Stimulated activated CD4-positive, alpha-beta T cell treated with anti-CD3 and anti-CD28 coated beads, Interleukin-1b, Interleukin-23, amount 100 ng/mL, for 1 hour (primary cell): ENCODE measurements at places on chromosomes 13 and 19.

DNA sequence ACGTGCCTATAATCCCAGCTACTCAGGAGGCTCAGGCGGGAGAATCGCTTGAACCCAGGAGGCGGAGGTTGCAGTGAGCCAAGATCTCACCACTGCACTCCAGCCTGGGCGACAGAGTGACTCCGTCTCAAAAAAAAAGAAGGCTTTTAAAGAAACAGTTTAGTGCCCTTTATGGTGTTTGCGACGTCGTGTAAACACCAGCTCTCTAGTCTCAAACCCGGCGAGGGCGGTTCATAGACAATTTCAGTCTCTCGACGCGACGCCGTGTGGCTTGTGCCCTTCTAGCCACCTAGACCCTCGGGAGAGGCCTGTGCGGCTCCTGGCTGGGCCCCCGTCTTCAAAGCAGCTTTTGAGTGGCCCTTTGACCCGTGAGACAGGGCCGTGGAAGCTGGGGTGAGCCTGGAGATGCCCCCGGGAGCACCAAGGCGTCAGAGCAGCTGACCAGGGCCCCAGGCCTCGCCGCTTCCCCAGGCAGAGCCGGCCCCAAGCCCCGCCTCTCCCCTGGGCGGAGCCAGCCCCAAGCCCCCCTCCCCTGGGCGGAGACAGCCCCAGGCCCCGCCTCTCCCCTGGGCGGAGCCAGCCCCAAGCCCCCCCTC lies 5.0 kb upstream of the MADCAM1 start:
- no peak for DNase-seq

DNA sequence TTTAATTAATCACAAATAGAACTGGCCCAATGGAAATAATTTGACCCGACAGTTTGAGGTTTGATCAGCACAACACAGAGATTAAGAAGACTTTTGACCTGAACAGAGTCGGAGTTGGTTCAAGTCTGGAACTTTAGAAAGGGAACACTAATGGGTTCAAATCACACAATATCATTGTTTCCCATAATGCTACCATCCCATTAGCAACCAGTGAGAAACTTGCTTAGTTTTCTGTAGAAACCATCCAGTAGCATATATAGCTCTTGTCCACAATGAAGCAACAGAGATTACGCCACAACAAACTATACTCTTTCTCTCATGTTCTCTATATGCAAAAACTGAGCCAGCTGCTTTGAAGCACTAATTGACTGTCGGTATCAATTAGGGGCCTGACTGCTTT lies 376.9 kb upstream of the SPRY2 start:
- no peak for DNase-seq

DNA sequence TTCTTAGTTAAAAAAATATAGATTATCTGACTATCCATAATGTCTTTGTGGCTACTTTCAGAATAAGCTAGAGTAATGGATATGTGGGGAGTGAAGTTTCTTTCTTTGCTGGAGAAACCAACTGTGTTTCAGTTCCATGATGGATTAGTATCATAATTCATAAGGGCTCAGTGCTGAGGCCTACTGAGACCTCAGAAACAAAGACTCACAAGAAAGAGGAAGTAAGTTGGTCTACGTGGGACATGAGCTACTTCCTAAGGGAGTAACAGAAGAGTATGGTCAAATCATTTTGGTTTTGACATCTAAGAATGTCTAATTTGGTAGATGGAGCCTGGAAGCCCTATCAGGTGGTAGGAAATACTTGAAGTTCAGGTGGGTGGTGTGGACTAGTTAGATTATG lies 99.0 kb upstream of the HTR2A start:
- DNase-seq: no peak

GRCh38 chr13:39870197-39870747 lies 214.8 kb downstream of the COG6 start:
- no peak for DNase-seq

GRCh38 chr19:45087531-45087930 lies 5.4 kb upstream of the PPP1R37 start:
- no peak for DNase-seq

GRCh38 chr19:18469069-18469846 lies 31.3 kb upstream of the ISYNA1 start:
- peak; percentile 53 for DNase-seq

GRCh38 chr13:58882516-58882915 lies 1251.0 kb downstream of the PCDH17 start:
- DNase-seq: no peak

DNA sequence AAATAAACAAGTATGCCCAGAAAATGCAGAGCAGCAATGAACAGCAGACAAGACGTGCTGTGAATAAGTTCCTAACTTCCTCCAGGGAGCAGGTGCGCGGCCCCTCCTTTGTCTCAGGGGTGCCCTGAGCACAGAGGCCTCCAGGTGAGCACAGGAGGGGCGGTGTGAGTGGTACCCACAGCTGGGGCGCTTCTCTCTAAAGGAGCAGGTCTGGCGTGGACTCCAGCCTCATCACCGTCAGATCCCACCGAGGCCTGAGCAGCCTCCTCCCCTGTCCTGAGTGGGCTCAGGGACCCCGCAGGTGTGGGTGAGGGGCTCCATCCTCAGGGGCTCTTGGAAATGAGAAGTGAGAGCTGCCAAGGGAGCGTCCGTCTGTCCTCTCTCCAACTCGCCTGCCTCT lies 3.2 kb downstream of the LILRA5 start:
- DNase-seq: no peak

DNA sequence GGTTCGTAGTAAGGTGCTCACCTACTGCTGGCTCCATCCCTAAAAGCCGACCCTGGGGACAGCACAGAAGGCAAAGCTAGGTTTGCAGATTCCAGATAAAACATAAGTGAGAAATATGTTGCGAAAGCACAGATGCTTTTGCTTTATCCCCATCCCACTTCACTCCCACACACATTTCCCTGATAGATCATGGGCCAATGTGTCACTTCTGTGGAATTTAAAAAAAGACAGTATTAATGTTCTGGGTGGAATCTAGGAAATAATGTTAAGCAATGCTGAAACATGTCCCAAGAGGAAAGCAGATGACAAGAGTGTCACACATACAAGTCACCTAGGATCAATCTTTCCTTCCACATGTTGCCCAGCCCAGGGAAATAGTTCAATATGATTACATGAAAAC lies 661.0 kb upstream of the MIR17HG start:
- DNase-seq: no peak

DNA sequence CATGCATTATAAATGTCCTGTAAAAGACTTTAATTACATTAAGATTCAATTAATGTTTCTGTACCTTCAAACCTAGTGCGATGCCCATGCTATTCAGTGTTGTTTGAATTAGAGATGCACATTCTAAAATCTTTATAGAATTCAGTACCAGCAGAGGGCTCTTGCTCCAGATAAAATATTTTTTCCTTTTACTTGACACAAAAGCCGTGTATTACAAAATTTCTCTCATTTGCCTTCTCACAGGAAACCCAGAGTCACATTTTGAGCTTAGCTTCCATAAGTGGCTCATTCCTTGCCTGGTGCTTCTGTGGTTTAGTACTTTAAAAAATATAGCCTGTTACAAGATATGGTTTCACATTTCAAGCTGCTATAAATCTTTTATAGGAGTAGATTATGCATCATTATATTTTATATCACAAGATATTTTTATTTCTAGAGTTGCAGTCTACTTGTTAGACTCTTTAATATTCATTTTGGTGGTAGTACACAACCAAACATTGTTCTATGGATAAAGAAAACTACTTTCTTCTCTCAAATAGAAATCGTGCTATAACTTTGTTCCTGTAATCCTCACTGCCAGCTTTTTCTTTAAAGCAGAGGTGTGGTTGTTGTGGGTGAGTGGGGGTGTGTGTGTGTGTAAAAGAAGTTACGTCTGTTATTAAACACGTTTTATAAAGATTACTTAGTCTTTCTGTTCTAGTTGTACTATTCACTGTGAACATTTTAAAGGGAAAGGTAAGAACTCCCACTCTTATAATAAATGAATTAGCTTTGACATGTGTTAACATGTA lies 101.4 kb downstream of the RNF17 start:
- DNase-seq: no peak

GRCh38 chr13:31588893-31589292 lies 150.4 kb upstream of the RXFP2 start:
- no peak for DNase-seq

GRCh38 chr19:30647891-30648720 lies 275.9 kb downstream of the ZNF536 start:
- DNase-seq: no peak

GRCh38 chr19:34365463-34366401 lies 736 bp downstream of the GPI start:
- DNase-seq: no peak

DNA sequence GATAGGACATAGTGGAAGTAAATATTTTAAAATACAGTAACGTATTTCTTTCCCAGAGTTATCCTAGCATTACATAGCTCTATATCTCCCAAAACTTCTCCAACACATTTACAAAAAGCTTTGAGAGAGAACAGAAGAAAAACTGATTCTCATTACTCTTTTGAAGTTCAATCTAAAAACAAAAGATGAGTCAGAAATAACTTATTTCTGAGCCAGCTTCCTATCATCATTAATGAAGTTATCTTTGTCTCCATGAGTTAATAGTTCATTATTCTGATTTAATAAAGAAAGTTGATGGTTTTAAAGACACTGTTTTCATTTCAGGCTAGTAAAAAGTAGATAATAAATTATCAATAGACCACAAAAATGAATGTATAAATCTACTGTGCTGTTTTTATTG lies 446.7 kb upstream of the SPRY2 start:
- DNase-seq: no peak
